KG1 (cell line): ENCODE measurements at places on chromosomes 3 and 15.

DNA sequence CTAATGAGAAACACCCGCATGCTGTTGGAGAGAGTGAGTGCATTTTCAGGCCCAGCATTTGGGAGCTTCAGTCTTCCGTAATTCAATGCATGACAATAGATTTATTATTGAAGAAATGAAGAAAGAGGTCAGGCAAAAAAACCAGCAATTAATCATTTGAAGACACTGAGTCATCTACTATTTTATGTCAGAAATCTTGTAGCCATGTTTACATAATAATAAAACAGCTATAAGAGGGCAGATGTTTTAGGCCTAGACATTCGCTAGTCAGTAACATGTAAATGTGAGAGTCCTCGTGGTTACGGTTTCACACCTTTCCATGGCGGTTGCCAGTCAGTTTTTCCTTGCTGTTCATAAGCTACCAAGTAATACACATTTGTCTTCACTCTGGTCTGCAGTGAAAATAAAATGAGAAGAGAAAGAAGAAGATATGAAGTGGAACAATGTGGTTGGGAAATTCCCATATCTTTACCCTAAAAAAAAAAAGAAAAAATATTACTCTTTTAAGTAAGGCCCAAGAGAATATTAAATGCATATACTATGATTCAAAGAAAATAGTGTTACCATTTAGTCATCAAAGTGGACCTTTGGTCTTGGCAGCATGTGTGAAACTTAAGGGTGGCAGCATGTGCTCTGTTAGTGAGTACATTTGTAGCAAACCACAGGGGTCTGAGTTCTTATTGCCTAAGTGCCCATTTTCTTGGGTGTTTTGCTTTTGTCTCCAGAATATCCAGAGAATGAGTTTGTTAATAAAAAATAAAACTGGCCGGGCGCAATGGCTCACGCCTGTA is 140.5 kb upstream of the TBL1XR1 start:
- DNase-seq, result no peak

DNA sequence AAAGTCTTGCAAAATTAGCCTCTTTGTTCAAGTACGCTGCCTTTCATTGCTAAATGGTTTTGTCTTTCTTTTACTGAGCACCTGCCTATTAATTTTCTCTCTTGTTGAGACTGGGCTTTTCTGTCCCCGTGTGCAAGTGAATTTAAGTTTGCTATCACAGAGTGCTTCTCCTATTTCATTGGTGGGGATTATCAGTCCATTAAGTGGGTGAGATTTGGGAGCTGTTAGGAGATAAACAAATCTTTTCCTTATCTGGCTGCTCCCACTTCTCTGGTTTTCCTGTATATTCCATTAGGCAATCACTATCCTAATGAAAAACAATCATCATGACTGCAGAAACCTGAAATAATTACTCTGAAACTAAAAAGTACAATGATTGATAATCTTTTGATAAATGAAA is 254.2 kb downstream of the NR1D2 start:
- DNase-seq, result no peak

DNA sequence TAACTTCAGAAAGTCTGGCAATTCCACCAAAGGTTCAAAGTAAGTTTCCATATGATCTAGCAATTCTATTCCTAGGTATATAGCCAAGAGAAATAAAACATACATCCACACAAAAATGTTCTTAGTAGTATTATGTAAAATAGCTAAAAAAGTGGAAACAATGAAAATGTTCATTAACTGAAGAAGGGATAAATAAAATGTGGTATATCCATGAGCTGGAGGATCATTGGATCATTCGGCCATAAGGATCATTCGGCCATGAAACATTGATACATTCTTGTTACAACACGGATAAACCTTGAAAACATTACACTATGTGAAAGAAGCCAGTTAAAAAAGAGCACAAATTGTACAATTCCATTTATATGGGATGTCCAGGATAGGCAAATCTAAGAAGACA is 2.4 kb downstream of the KPNA4 start:
- no peak for DNase-seq

DNA sequence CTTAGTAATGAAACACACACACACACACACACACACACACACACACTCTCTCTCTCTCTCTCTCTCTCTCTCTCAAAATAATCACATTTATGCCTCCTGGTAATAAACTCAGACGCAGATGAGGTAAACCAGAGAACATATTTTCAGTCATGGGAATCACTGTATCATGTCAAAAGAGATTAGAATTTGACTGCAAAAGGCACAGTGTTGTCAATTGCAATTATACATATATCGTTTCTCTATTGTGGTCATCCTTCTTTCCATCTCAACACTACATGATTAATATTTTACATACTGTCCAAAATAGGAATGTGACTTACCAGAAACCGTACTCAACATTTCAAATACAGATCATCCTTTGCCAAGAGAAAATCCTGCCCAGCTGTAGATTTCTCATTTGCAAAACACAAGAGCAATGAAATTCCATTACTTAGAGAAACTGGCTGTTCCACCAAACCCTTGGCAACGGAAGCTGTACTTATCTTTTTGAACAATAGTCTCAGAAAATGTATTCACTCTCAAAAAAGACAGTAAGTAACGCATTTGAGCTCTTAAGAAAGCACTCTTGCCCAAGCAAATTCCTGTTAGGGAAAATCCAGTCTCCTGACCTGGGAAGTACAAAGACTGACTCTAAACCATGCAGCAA is 24.3 kb downstream of the PDZRN3 start:
- DNase-seq, result no peak

DNA sequence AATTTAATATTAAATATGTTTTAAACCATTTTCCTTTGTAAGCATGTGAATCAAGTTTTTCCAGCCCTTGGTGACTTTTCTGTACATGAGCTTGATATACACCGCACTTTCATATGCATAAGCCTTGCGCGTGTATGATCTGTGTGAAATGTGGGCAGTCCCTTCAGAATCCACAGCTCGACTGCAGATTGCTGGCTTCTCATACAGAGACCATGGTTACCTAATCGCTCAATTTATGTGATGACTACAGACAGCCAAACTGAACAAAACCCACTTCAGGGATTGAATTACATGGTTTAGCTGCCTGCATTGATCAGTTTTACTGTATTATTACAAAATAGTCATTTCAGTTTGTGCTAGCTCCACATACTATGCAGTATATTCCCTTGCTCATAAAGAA is 212.3 kb upstream of the NECTIN3 start:
- DNase-seq, result no peak

- no peak for DNase-seq
Observed at GRCh38 chr3:31974471-31974870, 6.6 kb downstream of the OSBPL10 start.

GRCh38 chr15:90564051-90564450 is 34.3 kb downstream of the CRTC3 start:
- DNase-seq, result peak; percentile 63

DNA sequence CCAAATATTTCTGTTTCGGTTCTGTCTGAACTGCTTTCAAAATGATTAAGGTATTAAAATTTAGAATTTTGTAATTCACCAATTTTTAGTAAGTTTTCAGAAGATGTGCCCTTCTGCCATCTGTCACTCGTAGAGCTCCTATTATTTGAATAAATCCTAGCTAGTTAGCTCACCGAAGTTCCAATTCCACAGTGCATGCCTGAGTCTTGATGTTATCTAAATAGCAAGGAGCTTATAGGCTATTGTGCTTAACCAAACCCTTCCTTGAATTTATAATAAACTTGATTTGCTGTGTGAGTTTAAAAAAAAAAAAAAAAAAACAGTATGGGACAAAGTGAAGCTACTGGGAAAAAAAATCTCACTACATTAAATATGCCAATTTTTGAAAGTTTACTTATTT is 18.7 kb downstream of the ATP13A3 start:
- no peak for DNase-seq

DNA sequence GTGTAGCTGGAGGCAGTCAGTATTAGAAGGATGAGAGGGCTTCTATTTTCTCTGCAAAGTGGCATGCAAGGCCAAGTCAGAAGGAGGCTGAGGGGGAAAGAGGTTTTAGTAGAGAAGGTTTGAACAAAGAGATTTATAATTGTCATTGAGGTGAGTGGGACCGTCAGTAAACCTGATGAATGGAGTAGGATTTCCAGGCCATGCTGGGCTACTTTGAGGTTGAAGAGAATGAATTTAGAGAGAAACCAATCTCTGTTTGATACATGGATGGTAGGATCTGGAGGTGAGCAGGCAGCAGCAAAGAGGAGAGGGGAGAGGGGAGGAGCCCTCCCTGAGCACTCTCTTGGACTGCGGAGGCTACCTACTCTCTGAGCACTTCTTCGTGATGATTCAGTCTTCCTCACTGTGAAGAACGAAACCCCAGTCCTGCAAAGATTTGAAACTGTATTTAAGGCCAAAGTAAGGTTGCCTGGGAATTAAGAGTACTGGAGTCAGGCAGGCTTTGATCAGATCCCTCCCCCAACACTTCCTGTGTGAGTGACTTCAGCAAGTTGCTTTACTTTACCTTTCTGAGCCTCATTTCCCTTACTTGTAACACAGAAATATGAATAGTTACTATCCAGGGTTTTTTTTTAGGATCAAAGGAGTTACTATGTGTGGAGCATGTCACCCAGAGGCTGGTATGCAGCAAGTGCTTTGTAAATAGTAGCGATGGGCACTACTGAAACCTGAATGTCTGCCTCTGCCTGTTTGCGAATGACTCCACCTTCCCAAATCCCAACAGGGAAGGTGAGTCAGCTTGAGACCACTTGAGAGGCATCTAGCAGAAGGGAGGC is 75.8 kb downstream of the RPL39L start:
- DNase-seq, result no peak

GRCh38 chr3:133568294-133569014 is 5.0 kb upstream of the CDV3 start:
- DNase-seq, result no peak

DNA sequence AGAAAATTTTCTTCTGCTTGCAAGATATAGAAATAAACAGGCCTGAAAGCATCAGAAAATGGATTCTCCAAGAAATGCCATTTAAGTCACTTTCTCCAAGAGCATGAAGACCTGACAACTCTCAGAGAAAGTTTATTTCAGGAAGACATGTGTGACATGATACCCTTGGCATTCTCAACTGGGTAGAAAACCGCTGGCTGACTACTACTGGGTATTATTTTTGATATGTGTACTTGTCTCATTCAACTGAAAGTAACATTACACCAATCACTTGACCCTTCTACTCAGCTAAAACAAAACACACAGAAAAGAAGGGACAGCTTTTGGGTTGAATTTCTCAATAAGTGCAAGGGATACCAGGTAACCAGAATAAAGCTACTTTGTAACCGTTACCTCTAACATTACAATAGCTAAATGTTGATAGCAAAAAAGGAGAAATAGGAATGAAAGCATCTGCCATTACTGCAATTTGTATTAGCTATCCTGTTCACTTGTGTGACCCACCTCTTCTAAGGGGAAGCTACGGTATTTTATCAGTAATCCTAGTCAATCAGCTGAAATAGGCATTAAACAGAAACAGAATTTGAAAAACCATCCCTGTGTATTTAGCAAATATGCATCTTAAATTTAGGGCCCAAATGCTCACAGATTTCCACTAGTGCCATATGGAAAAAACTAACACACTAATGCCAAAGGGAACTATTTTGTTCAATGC is 7.3 kb downstream of the TRA2B start:
- DNase-seq, result no peak
